Testis (tissue), 5 donors: ENCODE measurements at places on chromosomes 4 and X.

- H3K36me3 ChIP-seq = no peaks in the 10 kb centered on the region
- H3K4me3 ChIP-seq = no peak overlapping the region
- DNase-seq = no peak
- no peak overlapping the region for H3K27ac ChIP-seq
- no peaks in the 10 kb centered on the region for H3K27me3 ChIP-seq
- no peaks in the 10 kb centered on the region for H3K4me1 ChIP-seq
Observed at GRCh38 chrX:130561930-130562329, 160.1 kb downstream of the RBMX2 start.

- no peaks in the 10 kb centered on the region for H3K27me3 ChIP-seq
- H3K27ac ChIP-seq = no peak overlapping the region
- DNase-seq = no peak
- no peak overlapping the region for H3K4me3 ChIP-seq
Observed at GRCh38 chrX:41561045-41561444, 113.9 kb downstream of the NYX start.

GRCh38 chr4:146095091-146095690 lies 80.3 kb upstream of the LSM6 start:
- H3K36me3 ChIP-seq = no peaks in the 10 kb centered on the region
- H3K27ac ChIP-seq = no peak overlapping the region
- DNase-seq = peak; percentile 67
- no peak overlapping the region for H3K4me3 ChIP-seq
- H3K27me3 ChIP-seq = no peaks in the 10 kb centered on the region
- no peaks in the 10 kb centered on the region for H3K4me1 ChIP-seq

GRCh38 chrX:85836868-85837267 lies 210.5 kb downstream of the CHM start:
- H3K27ac ChIP-seq = no peak overlapping the region
- DNase-seq = no peak
- no peaks in the 10 kb centered on the region for H3K36me3 ChIP-seq
- H3K4me3 ChIP-seq = no peak overlapping the region

- no peak overlapping the region for H3K4me3 ChIP-seq
- H3K27me3 ChIP-seq = no peaks in the 10 kb centered on the region
- H3K4me1 ChIP-seq = no peaks in the 10 kb centered on the region
- no peak overlapping the region for H3K27ac ChIP-seq
- H3K36me3 ChIP-seq = no peaks in the 10 kb centered on the region
Observed at GRCh38 chrX:443536-444210, 57.0 kb upstream of the PPP2R3B start.

DNA sequence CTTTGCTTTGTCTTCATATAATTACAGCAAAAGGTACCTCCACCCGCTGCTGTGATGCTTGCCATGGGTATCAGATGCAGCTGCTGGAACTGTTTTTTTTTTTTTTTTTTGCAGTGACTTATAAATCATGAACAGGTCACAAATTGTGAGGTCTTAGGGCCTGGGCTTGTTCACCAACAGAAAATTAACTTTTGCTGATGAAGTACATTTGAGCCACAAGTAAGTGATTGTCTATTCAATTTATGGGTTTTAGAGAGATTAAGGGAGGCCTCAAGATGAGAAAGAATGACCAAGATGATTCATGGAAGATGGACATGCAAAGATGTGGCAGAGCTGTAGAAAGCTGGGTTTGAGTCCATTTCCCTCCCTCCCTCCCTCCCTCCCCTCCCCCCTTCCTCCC lies 18.0 kb upstream of the GBA3 start:
- H3K4me3 ChIP-seq = no peak overlapping the region
- H3K4me1 ChIP-seq = peaks cover 5% of the 10 kb centered on the region
- H3K27me3 ChIP-seq = no peaks in the 10 kb centered on the region
- DNase-seq = no peak
- no peak overlapping the region for H3K27ac ChIP-seq

DNA sequence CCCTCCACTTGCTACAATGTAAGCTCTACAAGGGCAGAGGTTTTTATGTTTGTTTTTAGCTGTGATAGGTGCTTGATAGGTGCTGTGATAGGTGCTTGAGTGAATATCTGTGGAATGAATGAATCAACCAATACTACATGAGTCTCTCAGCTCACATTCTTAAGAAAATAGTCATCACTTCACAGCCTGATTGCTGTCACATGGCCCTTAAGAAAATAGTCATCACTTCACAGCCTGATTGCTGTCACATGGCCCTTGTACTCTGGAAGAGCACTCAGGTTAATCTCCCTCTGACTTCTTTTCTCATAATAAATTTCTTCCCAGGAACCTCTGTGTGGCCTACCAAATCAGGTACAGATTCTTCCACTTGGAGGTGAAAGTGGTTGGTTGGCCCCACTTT lies 335.2 kb downstream of the TENM3 start:
- H3K4me1 ChIP-seq = no peaks in the 10 kb centered on the region
- no peaks in the 10 kb centered on the region for H3K36me3 ChIP-seq
- no peak overlapping the region for H3K27ac ChIP-seq
- no peaks in the 10 kb centered on the region for H3K27me3 ChIP-seq

DNA sequence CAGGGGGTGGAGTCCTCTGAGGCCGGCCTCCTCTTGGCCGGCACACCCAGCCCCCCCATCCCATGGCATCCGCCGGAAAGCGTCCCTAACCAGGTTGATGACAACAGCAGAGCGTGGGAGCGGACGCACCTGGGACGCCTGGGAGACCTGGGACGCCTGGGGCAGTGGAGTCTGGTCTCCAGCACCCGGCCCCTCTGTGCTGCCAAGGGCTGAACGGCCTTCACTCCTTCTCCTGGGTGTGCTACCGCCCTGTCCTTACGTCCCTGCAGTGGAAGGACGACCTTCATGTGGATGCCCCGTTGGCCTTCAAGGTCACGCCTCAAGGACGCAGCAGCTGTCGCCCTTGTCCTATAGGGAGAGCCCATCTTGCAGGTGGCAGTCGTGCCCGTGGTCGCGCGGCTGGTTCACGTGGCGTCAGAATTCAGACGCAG lies 26.9 kb downstream of the NKX1-1 start:
- DNase-seq = no peak
- H3K36me3 ChIP-seq = no peaks in the 10 kb centered on the region
- H3K4me1 ChIP-seq = no peaks in the 10 kb centered on the region
- no peak overlapping the region for H3K4me3 ChIP-seq
- H3K27ac ChIP-seq = no peak overlapping the region
